Activated naive CD4-positive, alpha-beta T cell treated with anti-CD3 and anti-CD28 coated beads, Interleukin-2, amount 50 U/mL, for 16 hours (primary cell): ENCODE measurements at places on chromosomes 1 and 21.

DNA sequence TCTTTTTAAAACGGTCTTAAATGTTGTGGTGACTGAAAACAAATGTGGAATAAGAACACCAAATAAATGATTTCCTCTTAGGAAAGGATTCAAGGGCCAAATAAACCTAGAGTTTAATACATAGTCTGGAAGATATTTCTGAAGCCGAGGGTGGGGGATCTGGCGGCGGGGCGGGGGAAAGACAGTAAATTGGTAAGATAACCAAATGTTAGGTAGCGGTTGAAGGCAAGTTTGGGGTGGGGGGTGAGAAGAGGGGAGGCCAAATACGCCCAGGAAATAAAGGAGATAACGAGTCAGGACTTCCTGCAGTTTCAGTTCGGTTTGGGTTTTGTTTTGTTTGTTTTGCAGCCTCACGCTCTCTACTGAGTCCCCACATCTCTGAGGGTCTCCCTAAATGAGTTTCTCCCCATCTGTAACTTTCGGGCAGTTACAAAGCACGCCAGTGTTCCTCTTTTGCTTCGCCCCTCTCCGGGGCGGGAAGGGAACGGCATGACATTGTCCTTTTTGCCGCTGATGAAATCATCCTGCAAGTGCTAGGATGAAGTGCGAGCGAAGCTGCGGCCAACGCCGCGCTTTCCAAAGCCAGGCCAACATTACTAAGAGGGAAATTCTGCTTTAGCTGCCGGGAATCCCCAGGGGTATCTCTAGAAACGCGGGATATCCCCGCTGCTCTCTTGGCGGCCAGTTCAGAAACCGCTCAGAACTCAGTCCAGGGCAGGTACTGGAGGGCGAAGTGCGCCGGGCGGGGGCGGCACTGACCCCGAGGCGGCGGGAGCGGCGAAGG lies 844 bp downstream of the NIBAN1 start:
- DNase-seq, result peak; percentile 47

DNA sequence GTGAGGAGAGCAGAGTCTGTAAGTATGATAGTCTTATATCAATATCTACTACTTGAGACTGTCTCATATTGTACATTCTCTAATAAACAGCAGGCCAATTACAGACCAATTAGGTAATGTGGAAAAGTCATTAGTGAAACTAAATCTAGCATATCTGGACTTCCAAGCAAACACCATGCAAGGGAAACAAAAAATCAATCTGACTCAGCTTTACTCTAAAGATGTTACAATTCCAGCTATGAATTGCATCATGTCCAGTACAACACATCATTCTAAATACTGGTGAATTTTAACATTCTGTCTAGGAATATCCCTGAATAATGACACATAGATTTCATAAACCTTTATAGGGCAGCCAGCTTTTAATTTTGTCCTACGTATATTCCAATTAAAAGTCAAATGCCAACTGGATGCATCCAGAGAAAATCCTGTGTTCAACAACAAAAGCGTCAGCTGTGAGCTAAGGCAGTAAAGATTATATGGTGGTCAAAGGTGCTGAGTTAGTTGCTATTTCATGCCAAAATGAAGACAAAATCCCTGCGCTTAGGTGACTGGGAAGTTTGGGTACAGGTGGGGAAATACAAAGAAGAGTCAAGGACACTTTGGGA lies 159.3 kb downstream of the TTLL7 start:
- DNase-seq, result no peak

DNA sequence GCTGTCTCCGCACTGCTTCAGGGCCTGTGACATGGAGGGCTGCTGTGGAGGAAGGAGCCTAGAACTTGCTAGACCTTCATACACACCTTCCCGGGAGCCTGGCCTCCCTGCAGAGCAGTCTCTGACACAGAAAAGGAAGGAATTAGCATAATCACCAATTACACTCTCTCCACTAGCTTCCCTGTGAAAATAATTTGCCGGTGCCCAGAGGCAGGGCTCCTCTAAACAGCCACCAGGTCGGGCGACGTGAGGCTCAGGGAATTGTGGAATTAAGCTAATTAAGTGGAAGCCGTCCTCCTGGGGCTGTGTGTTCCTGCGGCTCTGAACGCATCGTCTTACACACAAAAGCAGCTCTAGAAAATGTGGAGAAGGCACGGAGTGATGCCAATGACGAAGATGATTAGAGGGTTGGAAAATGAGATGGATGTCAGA lies 82.6 kb downstream of the NENF start:
- no peak for DNase-seq

DNA sequence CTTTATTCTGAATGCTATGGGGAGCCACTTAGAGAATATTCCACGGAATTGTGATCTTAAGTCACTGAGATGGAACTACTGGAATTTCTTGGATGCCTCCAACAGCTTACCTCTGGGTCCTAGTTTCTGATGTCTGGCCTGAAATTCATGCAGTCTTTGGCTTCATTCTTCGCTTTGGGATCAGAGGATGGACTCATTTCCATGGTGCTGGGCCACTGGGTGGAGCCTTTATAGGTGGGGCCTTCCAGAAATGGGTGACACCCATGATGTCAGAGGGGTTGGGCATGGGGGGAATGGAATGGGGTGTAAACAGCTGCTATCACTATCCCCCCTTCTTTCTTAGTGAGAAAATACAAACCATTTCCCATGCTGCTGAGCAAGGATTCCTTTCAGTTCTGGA lies 73.7 kb upstream of the FGGY start:
- no peak for DNase-seq

DNA sequence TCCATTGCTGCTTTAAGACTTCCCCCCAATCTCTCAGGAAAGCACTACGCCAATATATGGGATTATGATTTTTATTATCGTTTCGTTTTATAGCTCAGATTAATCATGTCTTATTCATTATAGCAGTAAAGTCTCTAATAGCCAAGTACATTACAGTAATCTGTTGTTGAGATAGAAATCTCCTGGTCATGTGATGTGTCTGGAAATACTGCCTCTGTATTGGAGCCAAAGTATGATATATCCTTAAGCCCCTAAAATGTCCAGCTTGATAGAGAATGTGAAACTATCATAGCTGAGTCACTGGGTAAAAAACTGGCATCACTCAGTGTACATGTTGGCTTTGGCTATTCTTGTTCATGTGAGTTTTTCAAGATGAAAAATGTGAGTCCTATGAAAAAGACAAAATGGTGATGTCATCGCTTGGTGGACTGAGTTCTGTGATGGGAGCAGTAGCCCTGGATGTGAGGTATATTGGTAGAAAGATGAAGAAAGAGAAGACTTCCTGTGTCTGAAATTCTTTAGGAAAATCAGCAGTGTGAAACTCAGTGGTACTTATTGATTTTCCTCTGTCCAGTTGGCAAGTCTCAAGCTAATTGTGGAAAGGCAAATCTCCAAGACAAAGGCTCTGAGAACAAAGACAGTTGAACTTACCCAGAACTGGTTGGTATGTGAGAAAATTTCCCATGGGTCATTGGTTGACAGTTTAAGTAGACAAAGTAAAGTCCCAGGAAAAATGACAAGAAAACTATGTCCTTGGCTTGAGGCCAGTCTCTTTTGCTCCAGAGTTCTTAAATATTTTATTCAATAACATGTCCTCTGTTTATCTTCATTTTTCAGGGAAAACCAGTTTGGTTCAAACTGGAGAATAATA lies 76.2 kb downstream of the BRINP2 start:
- no peak for DNase-seq
